ENCODE measurements at places on chromosomes 1 and 21.

GRCh38 chr1:4171480-4172450 is 271.7 kb upstream of the C1orf174 start:
- no peak overlapping the region for H3K27ac ChIP-seq
- no peaks in the 10 kb centered on the region for H3K36me3 ChIP-seq
- no peak for DNase-seq
- H3K4me1 ChIP-seq: no peaks in the 10 kb centered on the region
- no peak overlapping the region for H3K4me3 ChIP-seq

DNA sequence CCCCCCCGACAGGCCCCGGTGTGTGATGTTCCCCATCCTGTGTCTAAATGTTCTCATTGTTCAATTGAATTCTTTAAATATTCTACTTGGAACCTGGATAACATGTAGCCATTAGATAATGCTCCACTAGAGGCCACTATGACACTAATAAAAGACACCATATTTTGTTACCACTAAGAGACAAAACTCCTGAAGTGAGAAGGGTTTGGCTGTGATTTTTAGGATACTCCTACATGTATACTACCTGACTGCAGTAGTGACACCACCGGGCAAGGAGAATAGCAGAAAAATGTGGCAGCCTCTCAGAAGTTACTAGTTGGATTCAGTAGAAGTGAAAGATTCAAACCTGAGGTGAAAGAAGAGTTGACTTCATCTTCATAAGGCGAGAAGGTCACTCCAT is 36.0 kb downstream of the F5 start:
- H3K4me1 ChIP-seq: no peaks in the 10 kb centered on the region
- no peaks in the 10 kb centered on the region for H3K36me3 ChIP-seq
- no peak overlapping the region for H3K27ac ChIP-seq
- peaks cover 2% of the 10 kb centered on the region for H3K27me3 ChIP-seq

DNA sequence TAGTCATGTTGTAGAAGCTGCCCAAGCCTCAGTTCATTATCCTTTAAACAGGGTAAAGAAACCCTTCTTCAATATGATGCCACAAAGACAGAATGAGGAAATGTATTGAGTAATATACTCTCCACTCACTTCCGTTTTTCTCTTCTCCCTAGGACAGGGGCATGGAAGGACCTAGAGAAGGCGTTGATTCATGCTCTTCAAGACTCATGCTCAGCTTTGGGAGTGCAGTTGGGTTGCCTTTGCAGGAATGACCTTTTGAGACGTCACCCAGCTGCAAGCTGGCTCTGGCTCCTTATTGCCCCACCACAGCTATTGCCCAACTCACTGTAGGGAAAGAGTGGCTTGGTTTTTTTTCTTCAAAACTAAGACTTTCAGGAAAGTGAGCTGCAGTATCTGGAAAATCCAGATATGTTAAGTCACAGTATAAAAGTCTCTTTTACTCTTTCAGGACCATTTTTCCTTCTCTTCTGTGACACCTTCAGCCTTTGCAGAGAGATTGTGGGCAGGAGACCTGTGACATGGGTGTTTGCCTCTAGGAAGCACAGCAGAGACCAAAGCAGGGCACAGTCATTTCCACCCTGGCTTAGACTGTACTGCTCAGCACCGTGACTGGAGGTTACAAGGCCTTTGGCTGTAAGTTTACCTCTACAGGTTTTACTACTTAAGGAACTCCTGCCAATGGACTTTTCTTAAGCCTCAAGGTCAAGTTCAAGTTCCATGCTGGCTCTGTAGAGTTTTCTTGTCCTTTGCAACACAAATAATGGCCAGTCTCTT is 39.5 kb downstream of the XCL2 start:
- H3K4me1 ChIP-seq: peaks cover 52% of the 10 kb centered on the region
- no peaks in the 10 kb centered on the region for H3K27me3 ChIP-seq
- peak overlapping the region; percentile 16 for H3K27ac ChIP-seq
- peaks cover 10% of the 10 kb centered on the region for H3K36me3 ChIP-seq

DNA sequence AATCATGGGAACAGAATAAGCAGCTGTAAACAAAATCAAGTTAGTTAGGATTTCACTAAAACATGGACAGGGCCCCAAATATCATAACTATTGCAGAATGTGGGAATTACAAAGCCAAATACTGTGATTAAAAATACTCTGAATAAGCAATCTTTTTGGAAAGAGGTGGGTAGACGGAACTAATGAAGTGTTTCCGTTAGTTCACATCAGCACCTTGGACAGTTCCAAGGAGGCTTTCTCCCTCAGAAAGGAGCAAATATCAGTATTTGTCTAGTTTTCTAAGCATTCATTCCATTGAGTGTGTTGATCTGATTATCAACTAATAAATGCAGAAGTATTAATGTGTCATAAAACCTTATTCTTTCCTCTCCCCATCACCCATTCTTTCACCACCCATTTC is 97.4 kb downstream of the FAM78B start:
- H3K4me1 ChIP-seq: no peaks in the 10 kb centered on the region
- DNase-seq: no peak
- no peak overlapping the region for H3K4me3 ChIP-seq
- no peaks in the 10 kb centered on the region for H3K36me3 ChIP-seq
- no peaks in the 10 kb centered on the region for H3K27me3 ChIP-seq

GRCh38 chr1:65064981-65065380 is 83.0 kb upstream of the AK4 start:
- H3K4me1 ChIP-seq: peaks cover 45% of the 10 kb centered on the region
- H3K4me3 ChIP-seq: peak overlapping the region; percentile 92
- H3K27me3 ChIP-seq: no peaks in the 10 kb centered on the region
- DNase-seq: no peak
- H3K27ac ChIP-seq: peak overlapping the region; percentile 76
- H3K36me3 ChIP-seq: no peaks in the 10 kb centered on the region

- no peaks in the 10 kb centered on the region for H3K27me3 ChIP-seq
- H3K4me3 ChIP-seq: peak overlapping the region; percentile 61
- peak overlapping the region; percentile 94 for H3K27ac ChIP-seq
- H3K36me3 ChIP-seq: peaks cover 23% of the 10 kb centered on the region
- peaks cover 57% of the 10 kb centered on the region for H3K4me1 ChIP-seq
- DNase-seq: no peak
Measured at GRCh38 chr1:154342836-154343472, 17.6 kb downstream of the ATP8B2 start.

- H3K4me1 ChIP-seq: peaks cover 55% of the 10 kb centered on the region
- peaks cover 41% of the 10 kb centered on the region for H3K36me3 ChIP-seq
- DNase-seq: no peak
- H3K27ac ChIP-seq: peak overlapping the region; percentile 96
Measured at GRCh38 chr1:66333466-66334199, 200.3 kb upstream of the SGIP1 start.

Measured in natural killer cell treated with Interleukin-12 subunit alpha and Interleukin-12 subunit beta and Interleukin-15 and Interleukin-18, amount 100 ng/mL, for 72 hours (primary cell).